ENCODE measurements at places on chromosomes 7 and 10.

DNA sequence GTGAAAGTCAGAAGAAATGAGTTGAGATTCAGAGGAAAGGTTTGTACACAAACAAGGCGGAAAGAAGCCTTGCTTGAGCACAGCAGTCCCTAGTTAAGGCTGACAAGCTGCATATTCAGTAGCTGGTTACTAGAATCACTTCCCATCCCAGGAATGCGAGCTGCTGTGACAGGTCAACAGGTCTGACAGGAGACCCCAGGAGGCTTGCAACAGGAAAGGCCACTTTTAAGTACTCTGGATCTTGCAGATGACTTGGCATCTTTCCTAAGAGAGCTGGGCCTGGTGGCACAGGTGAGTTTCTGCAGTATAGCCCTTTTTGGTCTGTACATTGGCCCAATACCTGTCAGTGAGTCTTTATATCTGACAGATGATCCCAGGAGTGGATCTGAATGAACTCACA is 35.7 kb upstream of the UNC5B start:
- DNase-seq, result no peak

GRCh38 chr7:31935124-31936054 is 134.8 kb downstream of the PDE1C start:
- no peak for DNase-seq

DNA sequence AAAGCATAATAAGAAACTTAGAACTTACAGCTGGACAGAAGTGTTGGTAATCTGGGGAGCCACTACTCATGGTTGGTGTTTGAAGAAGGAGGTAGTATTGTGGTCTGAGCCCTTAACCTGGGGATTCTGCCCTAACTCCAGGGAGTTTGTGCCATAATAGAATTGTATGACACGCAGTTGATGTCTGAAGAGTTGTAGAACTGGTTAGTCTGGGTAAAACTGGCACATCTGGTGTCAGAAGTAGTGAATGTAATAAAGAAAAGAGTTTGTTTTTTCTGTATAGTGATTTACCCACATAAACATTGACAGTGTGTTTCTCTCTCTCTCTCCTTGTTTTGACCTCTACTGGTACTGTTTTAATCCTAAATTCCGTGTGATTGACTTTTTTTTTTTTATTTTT is 448.1 kb upstream of the SEMA3D start:
- no peak for DNase-seq

GRCh38 chr10:31757386-31757791 is 171.2 kb downstream of the ARHGAP12 start:
- no peak for DNase-seq

GRCh38 chr7:2775376-2775775 is 68.7 kb downstream of the GNA12 start:
- DNase-seq, result no peak

GRCh38 chr7:42886129-42886528 is 25.7 kb downstream of the C7orf25 start:
- peak; percentile 28 for DNase-seq

- DNase-seq, result no peak
These were observed 1396.3 kb downstream of the GATA3 start for GRCh38 chr10:9450801-9451200.

- no peak for DNase-seq
These were observed 68.1 kb upstream of the SLC39A12 start for GRCh38 chr10:17883621-17884020.

DNA sequence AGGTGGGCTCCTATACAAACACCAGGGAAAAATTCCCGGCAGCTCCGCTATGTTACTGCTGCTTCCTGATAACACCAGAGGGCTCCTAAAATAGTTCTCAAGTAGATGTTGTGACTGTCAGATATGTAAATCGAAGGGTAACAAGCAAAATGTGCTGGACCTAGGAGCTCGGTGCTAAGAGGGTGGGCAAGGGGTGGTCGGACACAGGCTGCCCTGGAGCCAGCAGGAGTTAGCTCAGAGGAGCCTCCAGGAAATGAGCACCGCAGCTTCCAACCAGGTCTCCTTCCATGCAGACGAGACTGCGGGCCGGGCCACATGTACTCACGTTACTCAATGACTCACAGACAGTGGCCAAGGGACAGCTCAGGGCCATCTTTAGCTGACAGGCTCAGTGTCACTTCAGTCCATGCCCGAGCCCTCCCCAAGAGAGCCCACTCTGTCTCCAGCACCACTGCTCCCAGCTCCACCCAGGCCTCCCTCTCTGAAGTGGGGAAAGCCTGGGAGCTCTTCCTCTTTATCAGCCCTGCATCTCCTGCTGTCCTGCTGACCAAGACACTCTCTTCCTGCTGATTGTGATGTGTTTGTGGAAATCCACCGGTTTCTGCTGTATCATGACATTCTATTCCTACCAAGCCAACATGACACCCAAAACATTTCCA is 37.2 kb upstream of the TMEM273 start:
- peak; percentile 25 for DNase-seq

DNA sequence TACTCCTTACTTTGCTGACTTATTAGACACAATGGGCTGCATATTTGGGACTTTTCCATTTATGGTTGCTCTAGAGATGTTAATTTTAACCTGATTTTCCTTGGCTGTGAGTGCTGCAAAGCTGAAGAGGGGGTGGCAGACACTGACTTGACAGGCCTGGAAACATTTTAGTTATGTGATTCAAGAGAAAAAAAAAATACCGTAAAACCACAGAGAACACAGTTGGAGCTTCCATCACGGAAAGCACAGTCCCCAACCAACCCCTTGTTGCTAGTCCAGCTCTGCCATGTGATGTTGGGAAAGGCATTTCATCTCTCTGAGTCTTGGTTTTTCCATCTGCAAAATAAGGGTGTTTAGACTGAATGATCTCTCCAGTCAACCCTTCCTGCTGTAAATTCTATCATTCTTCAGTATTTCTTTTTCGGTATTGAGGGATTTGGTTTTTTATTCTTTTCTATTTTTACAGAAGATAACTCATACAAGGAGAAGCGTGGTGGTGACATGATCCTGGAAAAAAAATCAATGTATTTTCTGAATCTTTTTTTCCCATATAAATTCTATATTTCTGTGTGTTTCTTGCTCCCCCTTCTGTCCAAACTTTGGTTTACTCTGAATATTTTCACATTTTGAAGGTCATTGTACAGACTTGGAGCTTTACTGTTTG is 246.1 kb downstream of the REEP3 start:
- peak; percentile 5 for DNase-seq

DNA sequence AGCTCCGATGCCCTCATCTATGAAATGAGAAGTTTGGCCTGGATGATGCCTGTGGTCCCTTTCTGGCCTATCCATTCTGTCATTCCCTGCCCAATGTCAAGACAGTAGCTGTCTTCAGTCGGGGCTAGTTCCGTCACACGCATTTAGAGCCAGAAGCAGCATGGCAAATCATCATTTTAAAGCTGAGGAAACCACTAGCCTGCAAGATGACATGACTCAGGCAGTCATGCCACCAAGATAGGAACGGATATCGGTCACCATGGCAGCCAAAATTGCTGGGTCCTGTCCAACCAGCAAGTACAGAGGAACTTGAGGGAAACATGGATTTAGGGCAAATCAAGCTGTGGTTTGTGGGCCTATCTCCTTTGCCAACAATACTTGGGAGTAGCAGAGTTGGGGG is 64.5 kb upstream of the MRLN start:
- DNase-seq, result peak; percentile 72

- DNase-seq, result no peak
These were observed 137.6 kb upstream of the SAMD8 start for GRCh38 chr10:74973741-74974392.

- no peak for DNase-seq
These were observed 441.4 kb upstream of the ZMIZ1 start for GRCh38 chr10:78627254-78627795.

DNA sequence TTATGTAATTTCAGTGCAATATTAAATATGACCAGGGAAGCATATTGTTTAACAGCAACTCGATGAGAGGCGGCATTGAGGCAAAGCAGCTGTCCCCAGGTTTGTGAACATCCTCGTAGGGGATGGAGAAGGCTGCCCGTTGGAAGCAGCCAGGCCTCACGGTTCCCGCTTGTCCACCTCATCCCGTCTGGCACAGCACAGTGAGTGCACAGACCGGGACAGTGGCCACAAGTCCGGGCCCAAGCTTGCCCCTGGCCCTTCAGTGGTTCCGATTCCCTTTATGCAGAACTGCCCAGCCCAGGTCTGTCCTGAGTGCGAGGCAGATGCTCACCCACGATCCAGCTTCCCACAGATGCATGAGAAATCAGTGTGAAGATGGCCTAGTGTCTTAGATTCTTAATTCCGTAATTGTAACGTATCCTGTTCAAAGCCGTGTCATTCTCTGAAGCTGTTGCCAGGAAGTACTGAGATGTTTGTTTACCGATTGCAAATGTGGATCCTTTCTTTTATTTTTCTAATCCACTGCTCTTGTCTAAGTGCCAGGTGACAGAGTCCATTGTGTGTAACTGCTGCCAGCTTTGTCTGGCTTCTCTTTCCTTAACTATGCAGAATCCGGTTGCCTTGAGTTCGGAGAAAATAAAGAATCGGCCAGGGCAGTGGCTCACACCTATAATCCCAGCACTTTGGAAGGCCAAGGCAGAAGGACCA is 35.5 kb downstream of the PFKP start:
- no peak for DNase-seq

DNA sequence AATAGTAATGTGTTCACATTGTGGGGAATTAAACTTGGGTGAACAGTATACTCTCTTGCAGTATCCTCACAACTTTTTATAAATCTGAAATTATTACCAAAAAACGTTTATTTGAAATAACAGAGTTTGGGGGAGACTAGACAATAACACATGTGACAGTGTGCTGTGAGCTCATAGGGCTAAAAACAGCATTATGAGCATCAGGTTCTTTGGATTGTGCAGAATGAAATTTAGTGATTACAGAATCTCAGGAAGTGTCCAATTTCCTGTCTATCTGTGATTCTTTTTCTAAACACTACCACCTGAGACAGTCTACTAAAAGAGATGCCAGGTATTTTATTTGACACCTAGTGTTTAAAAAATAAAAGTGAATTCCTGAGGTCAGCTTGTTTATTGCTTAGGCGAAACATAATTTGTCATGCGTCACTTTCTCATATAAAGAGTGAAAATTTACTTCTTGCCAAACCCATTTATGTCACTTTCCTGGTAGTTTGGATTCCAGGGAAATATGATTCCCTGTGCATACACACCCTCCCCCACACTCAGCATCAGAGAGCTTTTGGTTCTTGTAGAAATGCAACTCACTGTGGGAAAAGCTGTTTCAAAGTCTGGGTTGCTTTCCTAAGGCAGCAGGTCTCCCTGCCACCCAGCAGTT is 71.2 kb downstream of the AOAH start:
- no peak for DNase-seq

DNA sequence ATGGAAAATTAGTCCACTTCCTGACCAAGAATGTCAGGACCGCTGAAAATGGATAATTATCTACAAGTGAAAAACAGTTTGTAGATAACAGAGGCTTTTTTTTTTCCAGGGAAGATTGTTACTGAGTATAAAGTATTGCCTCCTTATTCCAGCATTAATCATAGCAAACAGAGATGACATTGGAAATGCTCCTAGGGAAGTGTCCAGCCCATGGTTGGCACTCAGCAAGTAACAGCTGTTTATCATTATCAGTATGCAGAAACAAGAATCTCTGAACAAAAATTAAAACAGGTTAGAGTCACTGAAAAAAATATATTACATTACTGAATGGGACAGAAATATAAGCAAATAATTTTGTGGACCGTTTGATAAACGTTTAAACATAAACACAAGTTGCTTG is 14.6 kb downstream of the FGL2 start:
- no peak for DNase-seq

GRCh38 chr10:69009360-69009759 is 20.8 kb downstream of the KIFBP start:
- DNase-seq, result no peak

- DNase-seq, result no peak
These were observed 49.9 kb upstream of the RELN start for GRCh38 chr7:104039363-104039762.

DNA sequence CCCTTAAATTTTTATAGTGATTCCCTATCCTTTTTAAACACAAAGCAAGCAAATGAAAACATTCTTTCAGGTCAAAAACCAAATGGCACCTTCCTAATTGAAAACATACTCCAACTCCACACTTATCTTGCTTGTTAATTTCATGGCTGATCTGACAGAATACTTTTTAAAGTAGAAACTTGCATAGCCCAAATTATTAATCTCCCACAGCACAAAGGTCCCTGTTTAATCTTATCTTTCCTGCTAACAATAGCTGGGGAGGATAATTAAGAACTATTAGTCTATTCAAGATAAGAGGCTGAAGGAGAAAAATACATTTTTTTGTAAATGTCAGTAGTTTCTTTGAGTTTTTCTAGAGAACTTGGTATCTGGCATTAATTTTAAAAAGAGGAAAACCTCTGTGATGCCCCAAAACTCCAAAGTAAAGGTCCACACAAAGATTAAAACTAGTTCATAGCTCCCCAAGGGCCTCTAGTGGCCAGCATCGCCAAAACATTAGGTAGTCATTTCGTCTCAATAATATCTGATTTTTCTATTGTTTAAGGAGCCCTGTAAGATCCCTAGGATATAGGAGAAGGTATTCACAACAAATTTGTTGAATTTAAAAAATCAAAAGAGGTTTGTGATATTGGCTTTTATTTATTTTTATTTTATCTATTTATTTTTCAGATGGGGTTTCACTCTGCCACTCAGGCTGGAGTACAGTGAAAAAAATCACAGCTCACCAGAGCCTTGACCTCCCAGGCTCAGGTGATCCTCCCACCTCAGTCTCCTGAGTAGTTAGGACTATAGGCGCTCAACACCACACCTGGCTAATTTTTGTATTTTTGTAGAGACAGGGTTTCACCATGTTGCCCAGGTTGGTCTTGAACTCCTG is 14.7 kb downstream of the CDNF start:
- peak; percentile 53 for DNase-seq

GRCh38 chr10:45487735-45488134 is 113.7 kb downstream of the ALOX5 start:
- DNase-seq, result no peak

GRCh38 chr7:34034728-34035127 is 129.4 kb downstream of the BMPER start:
- no peak for DNase-seq

DNA sequence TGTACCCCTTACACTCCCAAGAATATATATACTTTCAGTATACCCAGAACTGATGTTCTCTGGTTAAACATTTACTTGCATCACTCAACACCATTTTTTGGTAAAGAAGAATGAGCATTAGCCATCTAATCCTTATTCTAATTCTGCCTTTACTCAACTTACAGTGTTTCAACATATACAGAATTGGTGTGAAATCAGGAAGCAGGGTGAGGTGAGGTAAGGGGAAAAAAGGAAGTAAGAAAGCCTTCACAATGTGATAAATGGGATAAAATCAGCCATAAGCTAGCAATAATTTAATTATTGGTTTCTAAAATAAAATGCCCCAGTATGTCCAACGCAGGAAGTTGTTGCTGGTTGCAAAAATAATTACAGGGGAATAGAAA is 605.4 kb downstream of the KCNMA1 start:
- DNase-seq, result peak; percentile 27

DNA sequence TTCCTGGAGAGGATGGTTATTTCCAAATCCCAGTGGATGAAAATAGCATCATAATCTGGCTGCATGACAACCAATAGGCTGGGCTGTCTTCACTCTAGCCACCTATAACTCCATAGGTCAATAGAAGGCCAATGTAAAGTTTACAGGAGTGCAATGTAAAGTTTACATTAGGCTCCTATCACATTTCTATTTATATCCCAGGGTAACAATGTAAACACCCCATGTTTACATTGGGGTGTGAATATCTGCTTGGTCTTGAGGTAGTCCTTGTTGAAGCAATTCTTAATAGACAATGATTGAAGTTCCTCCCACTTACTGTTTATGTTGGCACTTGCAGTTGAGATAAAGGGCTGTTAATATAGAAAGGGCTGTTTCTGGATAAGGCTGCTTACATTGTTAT is 21.5 kb downstream of the CH25H start:
- DNase-seq, result no peak
